Aorta (tissue), 5 donors: ENCODE measurements at places on chromosomes 2 and 18. TPM values are rescaled to one million over a fixed set of nuclear protein-coding genes. Genes with fewer than 3 reads are reported as not detected.

SCN1A gene
- not detected for total RNA-seq

- peak; percentile 83 for DNase-seq
These were observed 174.9 kb downstream of the SEPTIN10 start for GRCh38 chr2:109438773-109439389.

- no peak for DNase-seq
These were observed 255.6 kb downstream of the RDH14 start for GRCh38 chr2:18304849-18305248.

DNA sequence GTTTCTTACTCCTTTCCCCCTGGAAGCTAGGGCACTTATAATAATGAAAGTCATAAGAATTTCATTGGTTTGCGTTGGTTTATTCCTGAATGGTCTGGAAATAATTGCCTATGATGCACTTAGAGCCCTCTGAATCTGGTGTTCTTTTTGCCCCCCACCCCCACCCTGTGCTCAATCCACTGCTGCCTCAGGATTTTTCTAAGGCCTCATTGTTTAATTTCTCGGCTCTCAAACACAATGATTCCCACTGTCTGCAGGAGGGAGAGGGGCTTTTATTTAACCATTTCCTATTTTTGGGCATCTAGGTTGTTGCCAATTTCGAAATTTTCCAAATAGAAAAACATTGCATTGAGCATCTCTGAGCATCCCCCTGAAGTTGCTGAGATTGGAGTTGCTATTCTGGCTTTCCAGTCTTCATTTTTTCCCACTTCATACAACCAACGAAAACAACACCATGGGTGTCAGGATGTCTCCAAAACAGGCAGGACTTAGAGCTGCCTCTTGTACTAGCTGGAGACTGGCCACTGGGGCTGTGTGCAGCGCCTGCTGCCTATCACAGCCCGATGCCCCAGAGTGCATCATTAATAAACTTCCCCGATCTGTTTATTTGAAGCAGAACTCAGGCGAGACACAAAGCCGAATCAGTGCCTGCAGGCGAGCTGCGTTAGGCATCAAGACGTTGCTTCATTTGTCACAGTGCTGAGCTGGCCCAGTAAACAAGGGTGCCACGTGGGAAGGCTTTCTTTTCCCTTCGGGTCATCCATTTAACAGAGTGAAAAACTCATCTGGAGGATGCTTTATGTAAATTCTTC, 1.8 kb upstream of the PCARE start:
- DNase-seq, result no peak
